Caco-2 (cell line): ENCODE measurements at places on chromosomes 6 and 20. TPM values are rescaled to one million over a fixed set of nuclear protein-coding genes. Genes with fewer than 3 reads are reported as not detected.

The SLC35D3 gene
- total RNA-seq = 1.4 and 2.3 TPM in 2 replicates

The ZCCHC3 gene
- 34.4 and 37.2 TPM in 2 replicates for total RNA-seq

GRCh38 chr6:56770011-56770520, 127.4 kb upstream of the DST start:
- no peak overlapping the region for H3K4me3 ChIP-seq
- H3K4me1 ChIP-seq = peaks cover 30% of the 10 kb centered on the region
- no peak for DNase-seq

DNA sequence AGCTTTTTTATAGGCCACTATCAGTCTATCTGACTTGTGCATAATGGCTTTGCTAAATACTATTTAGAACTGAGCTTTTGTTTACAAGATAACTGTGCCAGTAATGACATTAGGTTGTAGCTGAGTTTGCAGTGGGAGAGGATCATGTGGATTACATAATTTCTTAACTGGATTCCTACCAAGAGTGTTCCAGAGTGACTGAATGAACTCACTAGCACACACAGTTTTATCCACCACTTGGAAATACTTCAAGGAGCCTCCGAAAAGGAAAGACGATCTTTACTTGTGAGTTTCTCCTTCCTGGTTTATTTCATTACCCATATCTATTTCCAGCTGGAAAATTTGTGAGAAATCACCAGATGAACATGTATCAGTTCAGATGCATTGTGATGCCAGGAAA, 10.9 kb upstream of the SYNE1 start:
- H3K36me3 ChIP-seq = no peaks in the 10 kb centered on the region
- no peaks in the 10 kb centered on the region for H3K4me1 ChIP-seq
- no peak for DNase-seq
- no peaks in the 10 kb centered on the region for H3K27me3 ChIP-seq
- H3K4me3 ChIP-seq = no peak overlapping the region

- peaks cover 39% of the 10 kb centered on the region for H3K4me1 ChIP-seq
- H3K27ac ChIP-seq = peak overlapping the region; percentile 19
- no peak overlapping the region for H3K4me3 ChIP-seq
- H3K36me3 ChIP-seq = no peaks in the 10 kb centered on the region
- no peaks in the 10 kb centered on the region for H3K27me3 ChIP-seq
- DNase-seq = no peak
Measured at GRCh38 chr20:14553774-14554534, 216.5 kb upstream of the FLRT3 start.

DNA sequence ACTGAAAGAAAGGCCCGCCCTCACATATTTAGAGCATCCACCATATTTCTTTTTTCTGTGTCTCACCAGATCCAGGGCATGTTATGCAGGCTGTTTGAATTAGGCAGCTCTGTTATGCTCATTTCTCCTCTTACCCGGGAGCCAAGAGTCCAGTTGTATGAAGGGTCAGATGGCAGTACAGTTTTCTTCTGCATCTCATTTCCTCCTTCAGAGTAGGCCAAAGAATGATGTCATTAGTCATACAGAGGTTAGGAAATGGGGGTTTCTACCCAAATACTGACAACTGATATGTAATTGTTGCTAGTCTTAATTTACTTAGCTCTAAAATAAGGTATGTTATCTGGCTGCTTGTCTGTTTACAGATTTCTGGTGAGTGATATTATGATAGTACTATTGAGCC, 130.8 kb downstream of the SOBP start:
- DNase-seq = no peak
- H3K27ac ChIP-seq = no peak overlapping the region
- H3K4me3 ChIP-seq = no peak overlapping the region
- H3K27me3 ChIP-seq = no peaks in the 10 kb centered on the region

GRCh38 chr20:22232473-22232872, 351.9 kb downstream of the FOXA2 start:
- H3K4me3 ChIP-seq = no peak overlapping the region
- H3K27ac ChIP-seq = no peak overlapping the region

GRCh38 chr6:57224769-57225515, 2.8 kb upstream of the RAB23 start:
- H3K36me3 ChIP-seq = no peaks in the 10 kb centered on the region
- no peaks in the 10 kb centered on the region for H3K27me3 ChIP-seq
- DNase-seq = no peak

GRCh38 chr20:46552460-46553420, 2.3 kb upstream of the OCSTAMP start:
- H3K36me3 ChIP-seq = no peaks in the 10 kb centered on the region
- H3K27me3 ChIP-seq = no peaks in the 10 kb centered on the region
- no peaks in the 10 kb centered on the region for H3K4me1 ChIP-seq

GRCh38 chr20:44762466-44763140, 16.9 kb downstream of the KCNK15 start:
- H3K27ac ChIP-seq = no peak overlapping the region
- H3K27me3 ChIP-seq = no peaks in the 10 kb centered on the region; the same call in 1 of the 2 replicates
- no peak for DNase-seq
- H3K4me3 ChIP-seq = no peak overlapping the region
- no peaks in the 10 kb centered on the region for H3K36me3 ChIP-seq
- H3K4me1 ChIP-seq = no peaks in the 10 kb centered on the region

- peaks cover 6% of the 10 kb centered on the region for H3K27me3 ChIP-seq
- H3K36me3 ChIP-seq = no peaks in the 10 kb centered on the region
- no peak overlapping the region for H3K4me3 ChIP-seq
- no peak overlapping the region for H3K27ac ChIP-seq
Measured at GRCh38 chr6:44272999-44273566, 2.8 kb downstream of the TMEM151B start.

DNA sequence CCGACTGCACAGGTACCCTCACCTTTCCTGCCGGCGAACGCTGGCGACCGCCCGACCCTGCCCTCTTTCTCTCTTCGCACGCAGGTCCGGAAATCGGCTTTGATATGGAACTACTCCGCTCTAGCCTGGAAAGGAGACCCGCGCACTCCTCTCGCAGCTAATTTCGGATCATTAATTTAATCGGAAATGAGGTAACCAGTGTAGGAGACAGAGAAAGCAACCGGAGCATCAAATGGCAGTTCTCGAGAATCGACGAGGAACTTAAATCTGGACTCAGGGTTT, 949 bp upstream of the ATXN1 start:
- H3K4me3 ChIP-seq = peak overlapping the region; percentile 75
- H3K27ac ChIP-seq = peak overlapping the region; percentile 61
- no peaks in the 10 kb centered on the region for H3K27me3 ChIP-seq
- no peak for DNase-seq

DNA sequence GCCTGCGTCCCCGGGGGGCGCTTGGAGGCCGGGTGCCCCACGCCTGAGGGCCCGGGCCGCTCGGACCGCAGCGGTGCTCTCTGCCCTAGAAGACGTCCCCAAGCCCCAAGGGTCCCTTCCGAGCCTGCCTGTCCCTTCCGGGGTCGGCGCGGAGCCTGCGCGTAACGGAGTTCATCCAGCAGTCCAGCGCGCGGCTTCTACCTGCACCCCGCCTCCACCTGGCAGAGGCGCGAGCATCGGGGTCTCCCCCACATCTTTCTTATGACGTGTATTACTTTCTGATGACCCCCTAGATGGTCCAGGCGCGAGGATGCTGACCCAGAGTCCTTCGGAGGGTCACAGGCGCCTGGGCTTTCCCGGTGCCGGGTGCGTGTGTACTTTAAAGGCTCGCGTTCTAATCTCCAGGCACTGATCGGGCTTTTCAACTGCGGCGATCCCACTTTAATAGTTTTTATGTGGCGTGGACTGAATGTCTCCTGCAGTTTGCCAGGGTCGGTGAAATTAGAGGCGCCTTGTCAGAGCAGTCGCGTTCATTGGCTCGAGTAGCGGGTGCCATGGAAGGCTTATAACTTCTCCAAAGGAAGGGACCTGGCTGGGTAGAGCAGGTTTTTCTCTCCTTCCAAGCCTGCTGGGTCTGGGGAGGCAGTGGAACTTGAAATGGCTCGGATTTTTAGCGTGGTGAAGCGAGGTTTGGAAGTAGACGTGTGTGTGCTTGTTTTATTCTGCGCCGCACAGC, 912 bp downstream of the EYA4 start:
- DNase-seq = no peak
- H3K4me3 ChIP-seq = no peak overlapping the region
- no peak overlapping the region for H3K27ac ChIP-seq
- no peaks in the 10 kb centered on the region for H3K27me3 ChIP-seq
- H3K4me1 ChIP-seq = no peaks in the 10 kb centered on the region
- H3K36me3 ChIP-seq = no peaks in the 10 kb centered on the region

DNA sequence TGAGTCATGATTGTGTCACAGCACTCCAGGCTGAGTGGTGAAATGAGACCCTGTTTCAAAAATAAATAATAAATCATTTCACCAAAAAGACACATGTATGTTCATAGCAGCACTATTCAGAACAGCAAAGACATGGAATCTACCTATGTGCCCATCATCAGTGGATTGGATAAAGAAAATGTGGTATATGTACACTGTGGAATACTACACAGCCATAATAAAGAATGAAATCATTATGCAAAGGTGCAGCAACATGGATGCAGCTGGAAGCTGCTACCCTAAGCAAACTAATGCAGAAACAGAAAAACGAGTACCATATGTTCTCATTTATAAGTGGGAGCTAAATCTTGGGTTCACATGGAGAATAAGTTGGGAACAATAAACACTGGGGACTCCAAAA, 33.1 kb downstream of the ZNF451 start:
- no peak overlapping the region for H3K4me3 ChIP-seq
- H3K27me3 ChIP-seq = no peaks in the 10 kb centered on the region
- DNase-seq = no peak
- no peaks in the 10 kb centered on the region for H3K4me1 ChIP-seq
- H3K36me3 ChIP-seq = no peaks in the 10 kb centered on the region
- no peak overlapping the region for H3K27ac ChIP-seq

DNA sequence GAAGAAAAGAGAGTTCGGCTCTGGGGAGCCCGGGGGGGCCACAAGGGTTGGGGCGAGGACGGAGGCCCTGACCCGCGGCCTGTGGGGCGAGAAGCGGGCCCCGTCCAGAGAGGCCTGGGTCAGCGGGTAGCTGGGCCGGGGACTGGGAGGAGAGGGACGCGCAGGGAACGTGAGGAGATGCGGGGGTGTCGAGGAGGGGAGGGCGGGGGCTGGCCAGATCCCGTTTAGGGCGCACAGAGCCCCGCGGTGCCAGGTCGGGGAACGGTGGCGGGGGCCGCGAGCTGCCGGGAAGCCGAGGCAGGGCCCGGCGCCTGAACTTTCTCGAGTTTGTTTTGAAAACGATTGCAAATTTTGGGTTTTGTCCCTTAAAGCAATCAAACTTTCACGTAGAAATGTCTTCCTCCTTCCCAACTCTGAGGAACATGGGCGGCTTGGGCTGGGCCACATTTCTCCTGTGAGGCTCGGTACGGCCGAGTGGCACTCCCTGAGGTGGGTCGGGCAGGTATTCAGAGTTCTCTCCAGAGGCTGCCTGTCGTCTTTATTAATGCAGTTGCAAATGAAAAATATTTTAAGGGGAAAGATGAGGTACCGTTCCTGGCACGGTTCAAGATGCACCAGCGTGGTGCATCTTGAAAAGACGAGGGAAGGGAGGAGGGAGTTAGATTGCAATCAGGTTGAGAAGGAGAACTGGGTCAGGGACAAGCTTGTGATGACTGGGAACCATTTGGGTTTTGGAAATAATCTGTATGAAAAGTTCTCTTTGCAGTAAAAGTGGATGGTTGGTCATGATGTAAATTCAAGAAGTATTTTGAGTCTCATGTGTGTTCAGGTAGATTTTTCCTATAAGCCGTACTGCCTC, 972 bp downstream of the RNF8 start:
- no peaks in the 10 kb centered on the region for H3K27me3 ChIP-seq
- H3K4me1 ChIP-seq = peaks cover 8% of the 10 kb centered on the region; the same call in 1 of the 2 replicates
- no peak for DNase-seq
- peak overlapping the region; percentile 88 for H3K27ac ChIP-seq
- H3K4me3 ChIP-seq = peak overlapping the region; percentile 91
